ENCODE measurements at places on chromosomes 5 and 9.

GRCh38 chr9:133641396-133641655 is 5.2 kb downstream of the DBH start:
- no peak for DNase-seq

GRCh38 chr5:139335811-139336210 is 5.8 kb upstream of the PAIP2 start:
- DNase-seq, result no peak

- no peak for DNase-seq
Measured at GRCh38 chr5:38636626-38637025, 80.2 kb upstream of the LIFR start.

GRCh38 chr9:100473276-100474081 is 530 bp downstream of the TMEFF1 start:
- DNase-seq, result peak; percentile 29

- DNase-seq, result no peak
Measured at GRCh38 chr9:128548876-128549275, 3.5 kb upstream of the SPTAN1 start.

- no peak for DNase-seq
Measured at GRCh38 chr5:157049605-157050004, 9.3 kb downstream of the HAVCR1 start.

DNA sequence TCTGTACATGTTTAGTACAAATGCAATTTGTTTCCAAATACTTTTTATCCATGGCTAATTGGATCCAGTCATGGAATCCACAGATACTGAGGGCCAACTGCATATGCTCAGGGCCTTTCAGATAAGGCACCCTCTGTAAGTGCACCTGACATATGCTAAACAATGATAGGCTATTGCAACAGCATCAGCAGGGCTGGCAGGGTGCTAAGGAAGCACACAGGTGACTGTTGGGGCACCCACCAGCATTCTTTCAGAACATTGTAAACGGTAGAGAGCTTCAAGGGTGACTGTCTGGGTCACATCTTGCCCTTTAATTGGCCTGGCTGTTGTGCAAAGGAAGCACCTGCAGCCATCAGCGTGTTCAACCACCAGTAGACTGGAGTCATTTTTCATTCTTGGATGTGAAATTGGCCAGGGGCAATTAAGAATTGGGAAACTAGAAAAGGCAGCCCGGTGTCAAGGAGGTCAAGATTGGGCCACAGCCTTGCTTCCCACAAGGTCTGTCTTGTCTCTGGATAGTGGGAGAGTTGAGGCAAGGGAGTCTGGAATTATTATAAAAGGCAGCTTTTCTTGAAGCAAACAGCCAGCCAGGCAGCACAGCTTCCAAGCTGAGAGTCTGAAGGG is 129.3 kb upstream of the RAI14 start:
- no peak for DNase-seq

DNA sequence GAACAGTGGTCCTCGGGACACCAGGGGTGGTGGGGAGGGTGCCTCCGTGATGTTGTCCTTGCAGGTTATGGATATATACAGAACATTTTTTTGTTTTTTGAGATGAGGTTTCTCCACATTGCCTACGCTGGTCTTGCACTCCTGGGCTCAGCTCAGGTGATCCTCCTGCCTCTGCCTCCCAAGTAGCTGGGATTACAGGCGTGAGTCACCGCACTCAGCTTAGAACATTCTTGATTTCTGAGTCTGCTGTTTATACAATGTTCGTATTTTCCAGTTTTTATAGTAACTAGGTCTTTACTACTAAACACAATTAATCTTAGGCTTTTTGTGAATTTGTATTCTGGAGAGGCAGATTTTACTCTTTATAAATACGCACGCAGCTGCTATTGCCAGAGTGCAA is 6.0 kb downstream of the PMPCA start:
- DNase-seq, result no peak

DNA sequence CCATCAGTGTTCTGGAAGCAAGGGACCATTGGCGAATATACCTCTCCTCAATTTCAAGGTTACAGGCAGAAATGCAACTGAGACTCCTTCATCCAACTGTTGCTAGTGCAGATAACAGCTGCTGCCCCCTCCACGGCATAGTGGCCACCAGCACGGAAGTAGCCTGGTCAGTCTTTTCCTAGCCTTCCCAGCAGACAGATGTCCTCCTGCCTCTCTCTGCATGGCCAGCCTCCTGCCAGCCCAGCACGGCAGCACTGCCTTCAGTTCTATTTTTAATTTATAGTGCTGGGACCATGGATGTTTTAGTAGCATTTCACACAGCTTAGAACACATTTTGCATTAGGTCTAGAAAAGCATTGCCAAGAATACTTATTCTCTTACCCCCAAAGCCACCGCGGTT is 188.6 kb downstream of the CFAP90 start:
- DNase-seq, result no peak

DNA sequence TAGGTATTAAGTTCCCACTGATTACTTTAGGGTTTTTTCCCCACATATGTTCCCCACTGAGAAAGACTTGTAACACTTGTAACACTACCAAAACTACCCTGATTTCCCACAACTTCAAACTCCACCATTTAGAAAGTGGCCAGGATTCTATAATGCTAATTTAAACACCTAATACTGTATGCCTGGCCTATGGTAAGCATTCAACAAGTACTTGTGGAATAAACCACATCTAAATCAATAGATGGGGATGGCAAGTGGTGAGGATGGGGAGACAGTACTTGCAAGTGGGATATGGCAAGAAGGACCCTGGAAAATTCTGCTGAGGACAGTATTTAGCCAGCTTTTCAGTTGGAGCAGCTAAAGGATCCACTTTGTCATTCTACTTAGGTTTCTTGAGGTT is 210.7 kb downstream of the EBF1 start:
- no peak for DNase-seq

DNA sequence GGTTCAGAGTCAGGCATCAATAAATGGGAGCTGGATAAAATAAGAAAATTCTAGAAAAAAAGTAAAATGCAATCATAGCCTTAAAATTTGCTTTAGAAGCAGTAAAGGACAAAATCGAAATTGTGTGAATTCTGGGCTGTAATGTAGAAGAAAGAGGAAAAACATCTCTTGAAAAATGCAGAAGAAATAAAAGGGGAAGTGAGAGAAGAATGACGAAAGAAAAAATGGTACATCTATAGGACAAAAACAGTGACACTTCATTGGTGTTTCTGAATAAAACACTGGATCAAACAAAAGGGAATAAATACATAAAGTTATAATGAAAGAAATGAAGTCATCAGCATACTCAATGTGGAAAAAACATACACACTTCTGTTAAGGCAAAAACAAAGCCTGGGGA is 642.3 kb downstream of the ACTL7B start:
- DNase-seq, result no peak

DNA sequence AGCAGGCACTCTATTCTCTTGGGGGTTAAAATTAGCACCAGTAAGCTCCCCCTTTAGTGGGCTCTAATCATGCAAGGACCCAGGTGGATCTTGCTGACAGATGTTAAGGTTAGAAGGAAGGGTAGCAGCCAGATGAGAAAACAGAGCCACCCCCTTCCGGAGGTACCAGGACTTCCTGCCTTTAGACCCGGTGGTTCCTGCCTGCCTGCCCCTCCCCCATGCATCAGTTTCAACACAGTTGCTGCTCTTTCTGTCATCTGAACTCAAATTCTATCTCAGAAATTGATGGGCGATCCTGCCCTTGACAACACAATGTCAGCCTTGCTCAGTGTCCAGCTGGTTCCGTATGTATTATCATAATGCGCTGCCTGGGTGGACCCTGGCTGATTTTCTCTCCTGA is 287.3 kb downstream of the EBF1 start:
- DNase-seq, result peak; percentile 22

GRCh38 chr9:30280229-30280900 is 2104.1 kb upstream of the ACO1 start:
- DNase-seq, result no peak

DNA sequence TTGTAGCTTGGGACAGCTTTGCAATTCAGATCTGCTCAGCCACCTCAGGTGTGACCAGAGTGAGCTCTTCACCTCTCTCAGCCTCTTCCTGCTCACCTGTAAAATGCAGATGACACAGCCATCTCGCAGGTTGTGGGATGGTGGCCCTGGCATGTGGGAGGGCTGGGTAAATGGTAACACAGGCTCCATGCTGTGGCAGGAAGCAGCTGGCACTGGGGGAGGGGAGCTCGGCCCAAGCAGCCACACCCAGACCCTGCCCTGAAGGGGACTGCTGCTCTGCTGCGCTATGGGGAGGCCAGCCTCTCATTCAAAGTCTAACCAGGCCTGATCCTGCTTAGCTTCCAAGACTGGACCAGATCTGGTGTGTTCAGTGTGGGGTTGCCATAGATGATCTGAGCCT is 24.1 kb downstream of the PHF2 start:
- no peak for DNase-seq

GRCh38 chr9:8855046-8855445 is 1055.5 kb upstream of the DMAC1 start:
- DNase-seq, result no peak

GRCh38 chr9:101524371-101524770 is 9.3 kb upstream of the RNF20 start:
- DNase-seq, result no peak

- no peak for DNase-seq
Measured at GRCh38 chr5:5341531-5342292, 80.8 kb upstream of the ICE1 start.

DNA sequence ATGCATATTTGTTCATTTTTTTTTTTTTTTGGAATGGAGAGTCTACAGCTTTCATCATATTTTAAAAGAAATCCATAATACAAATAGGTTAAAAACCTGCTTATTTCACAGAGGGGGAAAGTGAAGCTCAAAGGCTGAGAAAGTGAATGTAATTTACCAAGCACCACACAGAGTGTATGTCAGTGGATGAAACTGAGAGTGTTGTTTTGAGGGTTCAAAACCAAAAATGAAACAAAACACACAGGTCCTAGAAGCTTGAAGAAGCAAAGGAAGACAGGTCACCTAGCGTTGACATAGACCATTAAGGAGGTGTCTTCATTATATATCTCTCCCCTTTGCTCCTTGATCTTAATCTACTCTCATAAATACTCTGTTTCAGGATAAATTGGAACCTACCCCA is 7.5 kb downstream of the NMUR2 start:
- no peak for DNase-seq

DNA sequence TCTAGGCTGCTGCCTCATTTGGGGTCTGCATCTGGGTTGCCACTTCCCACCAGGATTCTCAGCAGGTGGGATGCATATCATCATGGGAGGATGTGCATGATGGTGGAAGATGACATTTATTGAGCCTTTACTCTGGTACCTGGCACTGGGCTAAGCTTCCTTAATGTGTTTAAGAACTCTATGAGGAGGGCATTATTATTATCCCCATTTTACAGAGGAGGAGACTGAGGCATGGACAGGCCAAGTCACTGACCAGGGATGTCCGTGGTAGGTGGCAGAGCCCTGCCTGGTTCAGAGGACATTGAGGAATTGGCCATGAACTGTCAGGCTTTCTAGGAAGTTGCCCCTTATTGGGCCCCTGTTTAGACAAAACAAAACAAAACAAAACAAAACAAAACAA is 31.1 kb upstream of the TIFAB start:
- DNase-seq, result no peak

- no peak for DNase-seq
Measured at GRCh38 chr9:76808636-76809035, 44.4 kb downstream of the PCA3 start.

- no peak for DNase-seq
Measured at GRCh38 chr5:15956622-15957021, 223.0 kb downstream of the MARCHF11 start.

DNA sequence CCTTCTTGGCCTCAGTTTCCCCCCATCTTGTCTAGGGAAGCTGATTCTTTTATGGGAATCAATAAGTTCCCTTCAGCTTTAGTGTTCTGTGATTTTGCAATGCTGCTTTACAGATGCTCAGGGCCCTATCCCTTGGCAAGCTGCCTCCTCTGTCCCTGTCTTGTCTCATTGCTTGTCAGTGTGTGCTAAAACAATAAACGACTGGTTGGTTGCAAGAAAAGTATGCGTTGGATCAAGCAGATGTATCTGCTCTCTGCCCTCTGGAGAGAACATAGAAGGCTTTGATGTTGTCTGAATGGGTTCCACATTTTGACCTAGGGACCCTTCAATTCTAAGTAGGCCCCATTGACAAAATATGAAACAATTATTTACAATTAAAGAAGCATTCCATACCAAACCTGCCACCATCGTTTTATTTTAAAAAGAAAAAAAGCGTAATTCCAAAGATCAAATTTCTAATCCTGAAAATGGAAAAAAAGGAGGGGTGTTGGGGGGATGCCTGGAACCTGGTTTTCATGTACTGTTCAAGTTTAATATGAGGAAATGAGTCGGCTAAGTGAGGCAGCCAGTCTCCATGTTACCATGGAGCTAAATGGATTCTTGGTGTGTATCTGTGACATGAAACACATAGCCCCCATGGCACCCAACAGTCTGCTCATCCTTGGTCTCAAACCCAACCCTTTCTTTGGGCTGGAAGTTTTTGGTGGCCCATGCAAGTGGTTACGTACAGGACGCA is 31.2 kb upstream of the TARS1 start:
- DNase-seq, result no peak

- DNase-seq, result no peak
Measured at GRCh38 chr9:121721058-121721350, 69.6 kb downstream of the DAB2IP start.

- DNase-seq, result no peak
Measured at GRCh38 chr5:61313960-61314681, 17.9 kb upstream of the ZSWIM6 start.

GRCh38 chr5:138077064-138077696 is 6.7 kb upstream of the WNT8A start:
- peak; percentile 45 for DNase-seq

DNA sequence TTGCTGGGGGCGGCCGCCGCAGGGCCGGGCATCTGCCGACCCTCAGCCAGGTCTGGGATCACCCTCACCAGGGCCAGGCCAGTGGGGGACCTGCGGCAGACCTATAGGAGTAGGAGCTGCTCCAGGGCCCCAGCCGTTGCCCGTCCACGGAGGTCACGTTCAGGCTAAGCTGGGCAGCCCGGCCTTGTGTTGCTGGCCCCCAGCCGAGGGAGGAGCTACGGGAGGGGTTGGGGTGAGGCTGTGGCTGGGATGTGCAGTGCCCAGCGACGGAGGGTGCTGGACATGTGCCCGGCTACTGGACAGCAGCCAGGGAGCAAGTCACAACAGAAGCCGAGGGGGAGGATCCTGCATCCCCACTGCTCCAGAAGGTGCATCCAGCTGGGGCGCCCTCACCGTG is 39.6 kb upstream of the SLC6A19 start:
- no peak for DNase-seq

DNA sequence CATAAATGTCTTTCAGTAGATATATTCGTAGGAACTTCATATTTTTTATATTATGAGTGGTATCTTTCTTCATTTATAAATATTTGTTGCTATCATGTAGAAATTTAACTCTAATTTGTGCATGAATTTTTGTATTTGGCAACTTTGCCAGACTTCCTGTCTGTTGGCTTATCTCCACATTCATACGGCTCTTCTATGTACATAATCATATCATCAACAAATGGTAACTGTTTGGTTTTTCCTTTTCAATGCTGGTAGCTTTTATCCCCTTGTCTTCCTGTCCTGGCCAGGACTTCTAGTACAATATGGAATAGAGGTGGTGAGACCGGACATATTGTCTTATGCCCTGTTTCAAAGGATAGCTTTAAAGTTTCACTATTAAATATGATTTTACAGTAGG is 132.3 kb upstream of the COL5A1 start:
- DNase-seq, result no peak

DNA sequence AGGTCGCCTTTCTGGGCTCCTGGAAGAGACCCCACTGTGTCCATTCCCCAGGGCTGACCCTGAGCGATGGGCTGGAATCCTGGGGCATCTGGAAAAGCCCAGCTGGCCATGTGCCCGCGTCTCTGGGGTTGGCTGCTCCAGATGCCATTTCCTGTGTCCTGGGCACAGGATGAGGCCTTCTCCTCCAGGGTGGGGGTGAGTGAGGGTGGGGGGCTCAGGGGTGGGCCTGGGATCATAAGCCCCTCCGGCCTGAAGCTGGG is 30.7 kb downstream of the PAEP start:
- DNase-seq, result no peak

Data from stimulated activated CD4-positive, alpha-beta T cell treated with anti-CD3 and anti-CD28 coated beads, Interleukin-12 subunit alpha, Interleukin-12 subunit beta, amount 100 ng/mL, for 24 hours (primary cell).